Activated CD4-positive, alpha-beta T cell treated with anti-CD3 and anti-CD28 coated beads for 1 hour (primary cell): ENCODE measurements at places on chromosomes 2 and 18.

DNA sequence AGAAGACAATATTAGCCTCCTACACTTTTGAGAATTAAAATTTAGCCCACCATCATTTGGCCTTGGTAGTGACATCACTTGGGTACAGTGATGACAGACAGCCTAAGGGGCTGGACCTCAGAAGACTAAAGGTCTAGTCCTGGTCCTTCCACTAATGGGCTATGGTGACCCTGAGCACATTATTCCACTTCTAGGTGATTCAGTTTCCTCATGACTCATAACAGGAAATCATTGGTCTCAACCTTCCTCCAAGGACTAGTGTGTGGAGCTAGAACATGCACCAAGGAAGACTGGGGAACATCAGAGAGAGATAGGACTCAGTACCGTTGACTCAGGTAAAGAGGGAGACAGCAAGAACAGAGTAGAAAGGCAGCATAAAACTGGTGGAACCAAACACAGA, 64.0 kb downstream of the TFCP2L1 start:
- no peak for DNase-seq

GRCh38 chr2:171225302-171225980, 64.7 kb upstream of the TLK1 start:
- no peak for DNase-seq

DNA sequence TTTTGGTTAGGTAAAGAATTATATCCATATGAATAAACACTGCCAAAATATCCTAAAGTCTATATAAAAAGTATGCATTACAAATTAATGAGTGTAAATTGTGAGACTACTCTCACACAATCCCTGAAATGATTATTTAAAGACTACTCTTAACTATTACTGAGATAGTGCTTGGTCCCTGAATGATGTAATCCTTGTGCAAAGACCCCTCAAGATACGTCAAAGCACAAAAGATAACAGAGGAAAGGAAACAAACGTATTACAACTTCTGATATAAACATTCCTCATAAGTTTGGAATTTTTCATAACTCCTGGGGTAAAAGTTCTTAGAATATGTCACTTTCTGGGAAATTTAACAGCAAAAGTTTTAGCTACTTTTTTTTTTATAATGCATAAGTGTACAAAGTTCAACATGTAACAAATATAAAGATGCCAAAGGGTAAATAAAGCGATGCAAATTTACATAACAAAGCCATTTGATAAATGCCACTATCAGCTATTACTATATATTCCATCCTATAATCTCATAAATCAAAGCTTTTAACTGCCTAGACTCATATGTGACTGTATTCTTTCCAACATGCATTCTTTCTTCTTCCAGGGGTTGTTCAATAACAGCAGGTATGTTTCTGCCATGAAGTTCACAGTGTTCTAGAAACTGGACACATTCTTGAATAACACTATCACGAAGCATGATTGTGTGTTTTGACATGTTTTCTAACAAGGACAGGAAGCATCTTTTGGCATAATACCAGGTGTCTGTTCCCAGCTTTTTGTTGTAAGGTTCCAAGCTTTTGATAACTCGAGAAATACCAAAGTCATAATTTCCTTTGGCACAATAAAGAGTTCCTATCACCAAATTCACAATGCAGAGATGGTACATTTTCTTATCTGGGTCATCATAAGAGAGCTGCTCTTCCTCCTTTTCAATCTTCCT, 158.0 kb downstream of the AGPS start:
- DNase-seq, result no peak

DNA sequence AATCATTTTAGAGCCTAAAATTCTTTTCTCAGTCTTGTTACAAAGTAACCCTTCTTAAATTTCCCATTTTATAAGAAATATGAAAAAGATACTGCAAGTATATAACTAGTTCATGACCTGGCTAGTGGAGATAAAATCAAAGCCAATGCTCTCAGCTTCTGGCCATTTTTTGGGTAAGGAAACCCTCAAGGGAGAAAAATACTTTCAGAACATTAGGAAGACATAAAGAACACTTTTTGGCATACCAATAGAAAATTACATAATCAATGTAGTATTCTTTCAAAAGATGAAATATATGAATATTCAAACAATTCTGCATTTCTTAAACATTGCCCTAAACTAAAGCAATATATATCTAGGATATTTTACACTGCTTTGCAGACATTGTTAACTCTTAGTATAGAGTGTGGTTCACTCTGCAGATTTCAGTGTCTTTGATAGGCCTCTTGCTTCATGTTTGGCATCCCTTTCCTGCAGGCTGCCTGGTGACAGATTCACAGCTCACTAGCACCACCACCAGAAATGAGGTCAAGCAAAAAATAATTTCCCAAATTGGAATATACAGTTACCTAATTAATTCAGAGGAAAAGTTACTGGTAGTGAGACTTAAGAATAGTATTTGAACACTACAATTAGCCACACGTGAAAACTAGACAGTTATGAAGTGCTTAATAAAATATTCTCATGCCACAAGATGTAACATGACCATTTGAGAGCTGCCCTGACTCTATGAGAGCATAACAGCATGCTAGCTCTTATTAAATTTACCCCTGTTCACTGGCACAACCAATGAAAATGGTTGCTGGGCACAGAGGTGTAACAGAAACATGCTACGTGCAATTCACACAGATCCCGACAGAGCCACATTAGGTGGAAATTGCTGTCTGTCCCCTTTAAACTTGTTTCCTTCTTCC, 36.0 kb downstream of the PAIP2B start:
- no peak for DNase-seq

DNA sequence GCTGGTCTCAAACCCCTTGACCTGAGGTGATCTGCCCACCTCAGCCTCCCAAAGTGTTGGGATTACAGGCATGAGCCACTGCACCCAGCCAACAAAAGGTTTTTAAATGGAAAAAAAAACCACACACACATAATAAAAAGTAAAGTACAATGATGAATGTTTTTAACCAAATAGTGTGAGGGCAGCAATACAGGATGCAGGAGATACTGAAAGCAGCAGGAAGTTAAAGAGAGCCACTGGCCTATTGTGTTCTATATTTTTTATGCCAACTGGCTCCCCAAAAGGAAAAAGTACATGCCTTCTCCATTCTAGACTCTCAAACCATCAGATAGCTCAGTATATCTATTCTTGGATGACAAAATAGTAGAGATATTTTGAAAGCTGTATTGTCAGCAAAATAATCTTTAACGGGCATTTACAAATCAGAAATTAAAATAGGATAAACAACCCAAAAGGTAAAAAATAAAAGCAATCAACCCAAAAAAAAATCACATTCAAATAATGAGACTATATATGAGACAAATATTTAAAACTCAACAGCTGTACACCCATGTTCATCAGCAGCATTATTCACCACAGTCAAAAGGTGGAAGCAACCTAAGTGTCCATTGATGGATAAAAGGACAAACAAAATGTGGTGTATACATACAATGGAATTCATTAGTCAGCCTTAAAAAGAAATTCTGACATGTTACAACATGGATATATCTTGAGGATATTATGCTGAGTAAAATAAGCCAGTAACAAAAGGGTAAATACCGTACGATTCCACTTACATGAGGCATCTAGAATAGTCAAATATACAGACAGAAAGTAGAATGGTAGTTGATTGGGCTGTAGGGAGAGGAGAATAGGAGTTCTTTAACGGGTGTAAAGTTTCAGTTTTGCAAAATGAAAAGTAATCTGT, 26.2 kb downstream of the GPATCH11 start:
- DNase-seq, result no peak

DNA sequence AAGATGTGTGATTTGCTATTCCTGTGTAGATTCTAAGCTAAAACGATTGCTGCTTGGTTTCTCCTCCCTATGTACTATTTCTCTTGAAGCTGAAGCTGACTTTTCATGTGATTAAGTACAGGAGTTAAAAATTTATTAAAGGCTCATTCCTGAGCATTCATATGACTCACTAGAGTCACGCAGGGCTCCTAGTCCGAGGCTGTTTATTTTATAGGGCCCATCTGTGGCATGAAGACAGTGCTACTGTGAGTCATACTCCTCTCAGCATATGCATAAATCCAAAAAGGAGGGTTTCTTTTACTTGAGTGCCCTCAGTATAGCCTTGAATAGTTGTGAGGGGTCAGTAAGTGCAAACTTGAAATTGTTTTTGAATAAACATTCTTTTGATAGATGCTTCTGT, 378.8 kb downstream of the PTPRM start:
- no peak for DNase-seq

- no peak for DNase-seq
Measured at GRCh38 chr2:20378891-20379519, 28.4 kb upstream of the PUM2 start.
